Stimulated activated CD4-positive, alpha-beta T cell treated with anti-CD3 and anti-CD28 coated beads, Interleukin-4, amount 100 ng/mL, for 4 hours (primary cell): ENCODE measurements at places on chromosomes 7 and 10.

DNA sequence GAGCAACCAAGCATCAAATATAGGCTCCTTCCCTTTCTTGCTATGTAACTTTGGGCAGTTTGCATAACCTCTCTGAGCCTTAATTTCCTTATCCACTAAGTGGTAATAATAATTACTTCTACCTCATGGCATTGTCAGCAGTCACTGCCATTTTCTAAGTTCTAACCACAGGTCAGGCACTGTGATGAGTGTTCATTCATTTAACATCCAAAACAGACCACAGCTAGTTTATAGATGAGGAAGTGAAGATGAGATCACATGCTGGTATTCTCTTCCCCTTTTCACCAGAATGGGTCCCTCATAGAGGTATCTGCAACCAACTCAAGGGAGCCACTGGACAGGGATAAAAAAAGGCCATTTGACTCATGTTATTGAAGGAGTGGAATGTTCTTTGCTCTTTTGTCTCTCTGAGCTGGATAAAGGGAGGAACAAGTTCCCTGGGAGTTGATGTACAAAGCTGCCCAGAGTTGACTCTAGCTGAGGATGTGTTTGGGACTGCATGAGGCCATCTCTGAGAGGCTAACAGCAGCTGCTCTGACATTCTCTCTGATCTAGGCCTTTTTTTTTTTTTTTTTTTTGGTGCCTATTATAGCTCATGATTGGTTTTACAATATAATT lies 65.0 kb downstream of the DNAJC12 start:
- no peak for DNase-seq

DNA sequence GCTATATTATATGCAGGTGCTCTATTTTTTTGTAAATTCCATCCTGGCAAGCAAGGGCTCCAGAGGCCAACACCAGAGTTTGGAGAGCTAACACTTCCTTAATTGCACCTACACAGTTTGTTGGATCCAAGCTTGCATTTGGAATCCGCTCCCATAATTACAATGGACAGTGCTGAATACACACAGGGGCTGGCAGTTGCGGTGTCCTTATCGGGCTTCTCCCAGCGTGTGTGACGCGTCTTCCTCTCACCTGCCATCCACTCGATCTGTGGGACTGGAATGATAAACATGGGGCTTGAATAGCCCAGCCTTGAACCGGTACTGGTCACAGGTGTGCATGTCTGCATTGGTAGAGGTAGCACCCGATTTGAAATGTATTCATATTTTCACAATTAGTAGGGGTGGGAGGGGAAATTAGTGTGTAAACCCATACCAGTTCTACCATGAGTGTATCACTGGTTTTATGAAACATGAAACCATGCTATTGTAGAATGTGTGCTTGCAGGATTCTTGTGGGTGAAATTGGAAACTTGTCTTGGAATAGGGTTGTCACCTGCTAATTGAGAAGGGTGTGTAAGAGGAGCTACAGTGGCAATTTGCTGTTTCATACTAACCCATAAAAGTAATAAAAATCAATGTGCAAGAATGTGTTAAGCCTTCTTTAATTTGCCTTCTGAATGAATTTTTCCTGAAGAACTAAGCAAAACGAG lies 316.5 kb downstream of the WDR11 start:
- no peak for DNase-seq

DNA sequence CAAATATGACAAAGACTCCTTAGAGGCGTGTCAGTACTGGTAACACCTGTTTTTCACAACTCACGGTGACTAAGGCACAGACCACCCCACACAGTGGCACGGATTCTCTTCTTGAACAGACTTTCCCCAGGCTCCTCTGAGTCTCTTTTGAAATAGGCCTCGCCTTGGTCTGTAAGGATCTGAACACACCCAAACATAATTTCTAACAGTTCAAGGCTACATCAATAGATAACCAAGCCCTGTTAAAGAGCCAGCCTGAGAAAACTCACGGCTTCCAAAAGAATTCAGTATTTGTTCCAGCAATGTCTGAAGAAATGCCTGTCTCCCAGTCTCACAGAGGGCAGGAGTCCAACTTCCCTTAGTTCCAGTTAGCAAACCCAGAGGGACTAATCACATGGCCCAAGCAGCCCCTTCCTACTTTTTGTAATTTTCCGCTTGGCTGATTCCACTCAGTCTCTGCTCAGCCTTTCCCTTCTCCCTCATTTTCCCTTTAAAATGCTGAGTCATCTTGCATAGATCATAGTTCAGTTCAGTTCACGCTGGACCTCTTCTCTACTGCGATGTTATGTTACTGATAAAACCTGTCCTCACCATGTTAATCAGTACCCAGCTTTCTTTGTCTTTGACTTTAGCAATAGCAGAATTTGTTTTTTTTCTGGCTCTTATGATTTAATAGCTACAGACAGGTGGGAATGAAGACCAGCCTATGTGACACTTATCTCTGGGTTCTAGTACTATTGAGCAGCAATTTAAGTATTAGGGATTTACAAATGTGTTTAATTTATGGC lies 22.6 kb upstream of the AKR1C3 start:
- no peak for DNase-seq

- DNase-seq = no peak
These were observed 206.2 kb downstream of the VTI1A start for GRCh38 chr10:112653215-112653614.

GRCh38 chr7:42766782-42767423 lies 145.0 kb downstream of the C7orf25 start:
- DNase-seq = no peak

- no peak for DNase-seq
These were observed 1160.3 kb downstream of the CNTNAP2 start for GRCh38 chr7:147276783-147277370.

DNA sequence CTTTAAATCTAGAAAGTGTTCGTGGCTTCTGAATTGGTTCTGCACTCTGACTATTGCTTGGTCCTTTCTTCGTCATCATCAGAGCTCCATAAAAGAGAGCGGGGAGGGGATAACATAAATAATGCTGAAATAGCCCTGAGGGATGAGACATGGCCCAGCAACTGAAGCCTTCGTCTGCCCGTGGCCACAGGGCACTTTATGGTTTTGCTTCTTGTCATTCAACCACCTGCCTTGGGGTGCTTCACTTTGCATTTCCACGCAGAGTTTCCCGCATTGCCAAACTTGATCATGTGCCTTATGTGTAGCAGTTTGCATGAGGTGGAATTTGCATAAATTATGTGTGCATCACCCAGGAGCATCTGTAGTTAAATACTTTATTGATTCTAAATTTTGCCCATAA lies 15.9 kb downstream of the GSTO2 start:
- DNase-seq = no peak

DNA sequence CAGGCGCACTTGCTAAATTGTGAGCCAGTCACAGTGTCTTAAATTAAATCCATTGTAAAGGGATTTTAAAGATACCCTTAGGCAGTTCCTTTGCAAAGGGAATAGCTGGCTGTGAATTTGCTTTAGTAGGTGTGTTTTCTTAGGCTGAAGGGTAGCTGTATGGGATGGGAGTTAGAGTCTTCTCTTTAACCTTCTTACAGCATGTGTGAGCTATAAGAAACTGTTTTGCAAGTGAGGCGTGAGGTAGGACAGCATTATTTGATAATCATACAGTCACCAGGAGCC lies 5.2 kb downstream of the EEPD1 start:
- no peak for DNase-seq
